ENCODE measurements at places on chromosomes 5 and 9. TPM values are rescaled to one million over a fixed set of nuclear protein-coding genes. Genes with fewer than 3 reads are reported as not detected.

Gene FXN
- 19.9 TPM for polyA plus RNA-seq

Gene GDNF
- not detected for polyA plus RNA-seq

Gene CHMP5
- polyA plus RNA-seq: 278 TPM

Gene PBX3
- polyA plus RNA-seq: 13.0 TPM

Gene FOXD4L3
- not detected for polyA plus RNA-seq

Gene DEPDC1B
- not detected for polyA plus RNA-seq

Gene SVEP1
- polyA plus RNA-seq: 0.28 TPM

Gene EFNA5
- polyA plus RNA-seq: 33.8 TPM

Gene LCN9
- not detected for polyA plus RNA-seq

Gene RAB3C
- polyA plus RNA-seq: 166 TPM

Gene KCNMB1
- polyA plus RNA-seq: 6.3 TPM

Gene ADGRV1
- polyA plus RNA-seq: 36.2 TPM

Gene SAXO1
- not detected for polyA plus RNA-seq

Gene EQTN
- polyA plus RNA-seq: 15.1 TPM

Gene TTC39B
- 40.2 TPM for polyA plus RNA-seq

Gene PCDHB5
- 2.1 TPM for polyA plus RNA-seq

Gene UGCG
- 114 TPM for polyA plus RNA-seq
